ENCODE measurements at places on chromosomes 6 and 20.

- peak; percentile 92 for DNase-seq
These were observed 6.3 kb downstream of the ZKSCAN3 start for GRCh38 chr6:28355743-28356665.

GRCh38 chr6:100344761-100345160 is 120.0 kb downstream of the SIM1 start:
- no peak for DNase-seq

GRCh38 chr6:89853068-89853467 is 23.4 kb downstream of the CASP8AP2 start:
- DNase-seq: no peak

GRCh38 chr20:10578607-10579006 is 95.2 kb downstream of the JAG1 start:
- DNase-seq: no peak

- no peak for DNase-seq
These were observed 4.0 kb downstream of the SLC17A5 start for GRCh38 chr6:73649783-73650182.

DNA sequence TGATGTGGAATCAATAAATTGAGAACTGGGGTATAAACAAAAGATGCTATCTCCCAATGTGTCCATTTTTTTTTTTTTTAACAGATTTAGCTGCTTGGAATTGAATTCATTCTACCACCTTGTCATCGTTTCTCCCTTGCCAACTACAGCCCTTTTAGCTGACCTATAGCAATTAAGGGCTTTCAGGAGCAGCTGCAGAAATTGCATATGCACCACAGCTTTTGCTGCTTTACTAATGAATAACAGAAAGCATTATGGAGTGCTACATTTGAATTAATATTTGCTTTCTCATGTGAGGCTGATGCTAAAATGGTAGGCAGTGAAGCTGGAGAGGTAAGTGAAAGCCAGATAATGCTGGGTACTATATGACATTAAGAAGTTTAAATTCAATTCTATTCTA is 5.7 kb downstream of the SESN1 start:
- DNase-seq: no peak

DNA sequence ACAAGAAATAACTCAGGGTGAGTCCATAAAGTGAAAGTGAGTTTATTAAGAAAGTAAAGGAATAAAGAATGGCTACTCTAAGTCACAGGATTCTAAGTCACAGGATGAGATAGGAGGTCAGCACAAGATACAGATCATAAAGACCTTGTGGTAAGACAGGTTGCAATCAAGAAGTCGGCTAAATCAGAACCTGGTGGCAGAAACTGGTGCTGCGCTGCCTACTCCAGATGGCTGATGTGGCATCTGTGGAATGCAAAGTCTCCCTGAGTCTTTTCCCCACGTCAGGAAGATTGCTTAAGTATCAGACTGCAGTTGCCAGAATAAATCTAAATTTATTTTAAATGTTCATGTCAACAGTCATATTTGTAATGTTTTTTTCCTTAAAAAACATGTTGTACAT is 10.7 kb upstream of the KCNK15 start:
- no peak for DNase-seq
